ENCODE measurements at places on chromosomes 1 and 21. TPM values are rescaled to one million over a fixed set of nuclear protein-coding genes. Genes with fewer than 3 reads are reported as not detected.
A peak's percentile ranks its signal among the peaks of the same experiment; 100 is the strongest.

The CA6 gene
- not detected for total RNA-seq

DNA sequence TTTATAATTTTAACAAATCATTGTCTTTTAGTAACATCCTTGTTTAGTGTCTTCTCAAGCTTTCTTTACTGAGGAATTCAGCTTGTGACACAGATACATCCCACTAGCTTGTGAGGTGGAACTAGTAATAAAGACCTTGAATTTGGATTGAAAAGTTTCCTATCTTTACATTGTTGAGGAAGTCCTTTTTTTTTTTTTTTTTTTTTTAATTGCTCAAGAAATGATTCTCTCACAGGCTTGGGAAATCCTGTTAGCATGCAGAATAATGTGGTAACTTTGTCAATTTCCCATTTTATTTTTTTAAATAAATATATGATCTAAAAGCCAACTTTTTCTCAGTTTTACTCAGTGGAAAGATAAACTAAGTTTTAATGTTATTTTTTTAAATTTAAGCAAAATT, 15.8 kb downstream of the DENND2D start:
- DNase-seq = no peak

DNA sequence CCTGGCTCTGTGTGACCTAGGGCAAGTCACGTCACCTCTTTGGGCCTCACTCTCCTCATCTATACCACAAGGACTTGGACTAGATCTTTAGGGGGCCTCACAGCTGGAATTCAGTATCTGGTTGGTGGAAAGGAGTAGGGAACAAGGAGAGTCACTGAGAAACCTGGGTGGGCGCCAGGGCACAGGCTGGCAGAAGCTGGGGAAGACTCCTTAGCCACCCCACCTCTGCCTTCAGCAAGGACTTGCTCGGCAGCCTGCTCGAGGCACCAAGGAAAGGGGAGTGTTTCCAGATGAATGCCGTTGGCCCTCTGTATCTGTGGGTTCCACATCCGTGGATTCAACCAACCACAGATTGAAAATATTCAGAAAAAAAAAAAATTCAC, 1.2 kb upstream of the OPTC start:
- no peak for DNase-seq

DNA sequence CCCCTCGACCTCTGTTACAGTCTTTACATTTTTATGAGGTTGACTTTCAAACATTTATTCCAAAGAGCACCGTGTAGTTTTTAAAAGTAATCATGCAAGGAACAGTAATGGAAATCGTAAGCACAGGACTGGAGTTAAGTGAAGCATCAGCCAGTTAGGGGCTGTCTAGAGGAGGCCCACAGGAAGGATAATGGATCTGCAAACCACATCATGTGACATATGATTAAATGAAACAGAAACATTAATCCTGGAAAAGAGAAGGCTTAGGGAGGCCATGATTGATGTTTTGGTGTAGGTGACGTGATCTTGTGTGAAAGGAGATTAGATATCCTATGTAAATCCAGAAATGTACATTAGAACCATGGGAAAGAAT, 25.0 kb downstream of the RGS7 start:
- no peak for DNase-seq

GRCh38 chr1:210648588-210649269, 320.0 kb downstream of the HHAT start:
- no peak for DNase-seq

DNA sequence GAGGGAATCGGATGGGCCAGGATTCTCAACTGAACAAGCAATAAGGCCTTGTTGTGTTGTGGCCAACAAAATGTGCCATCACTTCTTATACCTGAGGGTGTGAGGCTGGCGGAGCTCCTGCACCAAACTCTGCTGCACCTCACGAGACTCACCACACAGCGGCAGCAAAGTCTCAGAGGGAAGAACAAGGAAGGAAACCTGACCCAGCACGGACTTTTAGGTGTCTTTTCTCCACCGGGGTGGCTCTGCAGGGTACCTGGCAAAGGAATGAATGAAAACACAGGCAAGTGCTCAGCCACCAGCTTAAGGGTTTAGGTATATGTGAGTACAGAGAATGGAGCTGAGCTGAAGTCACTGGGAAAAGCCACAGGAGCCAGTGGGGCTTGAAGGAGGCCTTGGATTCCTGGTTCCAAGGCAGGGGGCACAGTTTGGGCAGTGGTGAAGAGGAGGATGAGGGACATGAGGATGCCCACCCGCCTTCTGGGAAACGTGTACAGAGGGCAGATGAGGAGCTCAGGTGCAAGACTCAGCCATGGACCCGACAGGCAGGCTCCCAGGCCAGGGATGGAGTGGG, 31.1 kb upstream of the HSD3B1 start:
- DNase-seq = no peak

DNA sequence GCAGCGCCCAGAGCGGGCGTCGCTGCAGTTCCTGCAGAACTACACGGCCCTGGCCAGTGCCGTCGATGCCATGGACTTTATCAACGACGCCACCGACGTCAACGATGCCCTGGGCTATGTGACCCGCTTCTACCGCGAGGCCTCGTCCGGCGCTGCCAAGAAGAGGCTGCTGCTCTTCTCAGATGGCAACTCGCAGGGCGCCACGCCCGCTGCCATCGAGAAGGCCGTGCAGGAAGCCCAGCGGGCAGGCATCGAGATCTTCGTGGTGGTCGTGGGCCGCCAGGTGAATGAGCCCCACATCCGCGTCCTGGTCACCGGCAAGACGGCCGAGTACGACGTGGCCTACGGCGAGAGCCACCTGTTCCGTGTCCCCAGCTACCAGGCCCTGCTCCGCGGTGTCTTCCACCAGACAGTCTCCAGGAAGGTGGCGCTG, 22.0 kb downstream of the COL6A1 start:
- DNase-seq = peak; percentile 55

- no peak for DNase-seq
These were observed 111.5 kb downstream of the KCNK1 start for GRCh38 chr1:233725423-233725822.

- no peak for DNase-seq
These were observed 2.5 kb downstream of the RHOC start for GRCh38 chr1:112704391-112704933.

GRCh38 chr1:54949053-54949452, 31.4 kb upstream of the TMEM61 start:
- DNase-seq = no peak

DNA sequence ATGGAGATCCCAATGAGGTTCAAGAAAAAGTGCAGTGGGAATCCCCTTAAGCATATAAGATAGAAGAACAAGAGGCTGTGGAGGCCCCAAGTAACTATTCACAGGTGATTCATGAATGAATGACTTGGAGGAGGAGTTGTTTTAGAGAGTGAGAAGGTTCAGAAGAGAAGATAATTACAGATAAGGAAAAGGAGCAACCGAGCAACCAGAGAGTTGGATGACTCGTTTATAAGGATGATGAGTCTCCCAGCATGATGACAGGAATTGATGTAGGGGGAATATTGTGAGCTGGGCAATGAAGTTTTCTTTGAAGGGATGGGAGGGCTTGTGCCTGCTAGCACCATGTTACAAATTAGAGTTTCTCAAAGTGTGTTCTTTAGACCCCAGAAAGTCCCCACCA, 9.8 kb downstream of the C8A start:
- no peak for DNase-seq

The C21orf91 gene
- 3.9 TPM for total RNA-seq

GRCh38 chr1:229943148-229943714, 123.8 kb upstream of the GALNT2 start:
- DNase-seq = no peak

The CD1C gene
- total RNA-seq = 0.31 TPM

DNA sequence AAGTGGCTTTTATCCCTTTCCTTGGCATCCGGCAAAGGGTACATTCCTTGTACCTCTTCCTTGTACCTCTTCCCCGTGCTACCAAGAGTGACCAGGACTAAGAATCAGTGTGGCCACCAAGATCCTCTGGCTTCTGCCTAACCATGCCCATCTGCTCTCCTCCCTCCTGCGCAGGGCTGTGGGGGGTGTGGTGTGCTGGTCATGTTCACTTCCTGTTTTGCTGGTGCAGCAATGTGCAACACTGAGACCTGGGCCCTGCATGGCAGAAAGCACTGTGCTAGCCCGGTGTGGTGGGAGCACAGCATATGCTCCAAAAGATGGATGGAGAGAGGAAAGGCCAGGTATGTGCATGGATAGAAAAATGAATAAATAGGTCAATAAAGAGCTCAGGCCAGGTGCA, 33.3 kb upstream of the TENT5C start:
- no peak for DNase-seq

DNA sequence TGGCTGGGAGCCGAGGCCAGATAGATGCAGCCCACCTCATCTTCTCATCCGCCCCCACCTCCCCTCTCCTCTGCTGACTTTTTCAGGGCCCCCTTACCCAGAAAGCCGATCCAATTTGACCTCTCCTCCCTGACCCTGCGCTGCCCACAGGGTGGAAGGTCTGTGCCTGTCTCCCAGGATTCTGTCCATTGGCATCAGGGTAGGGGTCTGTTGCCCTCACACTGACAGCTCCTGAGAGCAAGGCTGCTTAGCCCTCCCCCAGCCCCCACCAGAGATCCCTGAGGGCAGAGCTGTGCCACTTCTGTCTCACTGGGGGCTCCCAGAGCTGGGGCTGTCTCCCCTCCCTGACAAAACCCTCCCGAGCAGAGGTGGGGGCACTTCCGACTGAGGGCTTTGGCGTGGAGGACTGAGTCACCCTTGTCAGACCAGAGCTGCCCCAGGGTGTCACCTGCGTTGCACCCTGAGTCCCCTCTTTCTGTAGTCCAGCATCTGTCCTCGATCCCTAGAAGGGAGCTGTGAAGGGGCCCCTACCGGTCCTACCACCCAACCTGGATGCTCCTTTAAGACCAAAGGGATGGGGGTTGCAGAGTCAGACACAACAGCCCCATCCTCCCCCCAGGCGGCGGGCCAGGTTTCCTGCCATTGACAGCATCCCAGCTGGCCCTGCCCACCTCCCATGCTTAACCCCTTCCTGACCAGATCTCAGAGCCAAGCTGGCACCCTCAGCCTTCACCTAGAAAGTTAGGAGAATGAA, 2.4 kb upstream of the FAM110D start:
- no peak for DNase-seq

DNA sequence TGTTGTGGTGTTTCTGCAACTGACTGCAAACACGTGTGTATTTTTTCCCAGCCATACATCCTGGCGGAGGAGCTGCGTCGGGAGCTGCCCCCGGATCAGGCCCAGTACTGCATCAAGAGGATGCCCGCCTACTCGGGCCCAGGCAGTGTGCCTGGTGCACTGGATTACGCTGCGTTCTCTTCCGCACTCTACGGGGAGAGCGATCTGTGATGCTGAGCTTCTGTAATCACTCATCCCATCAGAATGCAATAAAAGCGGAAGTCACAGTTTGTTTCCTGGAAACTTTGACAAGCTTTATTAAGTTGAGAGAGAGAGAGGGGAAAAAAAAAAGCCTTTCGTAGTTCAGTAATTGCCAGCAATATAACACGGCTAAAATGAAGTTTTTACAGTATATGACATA, 32.7 kb upstream of the MTR start:
- DNase-seq = no peak

- no peak for DNase-seq
These were observed 46.4 kb upstream of the CR2 start for GRCh38 chr1:207407655-207408260.

DNA sequence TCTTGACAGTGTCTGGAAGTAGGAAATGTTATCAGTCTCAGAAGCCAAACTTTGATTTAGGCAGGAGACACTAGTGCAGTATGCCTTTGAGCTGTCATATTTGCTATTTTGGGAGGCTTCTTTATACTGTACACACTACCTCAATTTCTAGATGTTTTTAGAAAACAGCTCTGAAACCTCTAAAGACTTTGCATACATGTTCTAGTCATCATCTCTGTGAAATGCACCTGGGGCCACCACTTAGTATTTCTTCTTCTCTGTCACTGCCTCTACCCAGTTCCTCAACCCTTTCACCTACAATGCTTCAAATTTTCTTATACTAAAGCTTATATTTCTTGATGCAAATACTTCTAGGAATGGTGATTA, 29.1 kb upstream of the PLA2G4A start:
- DNase-seq = no peak

The MMEL1 gene
- not detected for total RNA-seq

DNA sequence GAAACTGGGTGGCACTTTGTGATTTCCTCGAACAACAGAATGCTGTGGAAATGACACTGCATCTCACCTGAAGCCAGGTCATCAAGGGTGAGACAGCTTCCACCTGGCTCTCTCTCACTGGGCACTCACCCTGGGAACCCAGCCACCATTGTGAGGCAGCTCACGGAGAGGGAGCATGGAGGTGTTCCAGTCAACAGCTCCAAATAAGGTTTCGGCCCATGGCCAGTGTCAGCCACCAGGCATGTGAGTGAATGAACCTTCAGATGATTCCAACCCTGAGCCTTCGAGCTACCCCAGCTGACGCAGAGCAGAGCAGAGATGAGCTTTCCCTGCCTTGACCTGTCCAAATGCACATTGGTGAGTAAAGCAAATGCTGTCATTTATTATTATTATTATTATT, 58.1 kb downstream of the SYDE2 start:
- DNase-seq = no peak

GRCh38 chr1:248817065-248817464, 8.7 kb downstream of the SH3BP5L start:
- peak; percentile 46 for DNase-seq

DNA sequence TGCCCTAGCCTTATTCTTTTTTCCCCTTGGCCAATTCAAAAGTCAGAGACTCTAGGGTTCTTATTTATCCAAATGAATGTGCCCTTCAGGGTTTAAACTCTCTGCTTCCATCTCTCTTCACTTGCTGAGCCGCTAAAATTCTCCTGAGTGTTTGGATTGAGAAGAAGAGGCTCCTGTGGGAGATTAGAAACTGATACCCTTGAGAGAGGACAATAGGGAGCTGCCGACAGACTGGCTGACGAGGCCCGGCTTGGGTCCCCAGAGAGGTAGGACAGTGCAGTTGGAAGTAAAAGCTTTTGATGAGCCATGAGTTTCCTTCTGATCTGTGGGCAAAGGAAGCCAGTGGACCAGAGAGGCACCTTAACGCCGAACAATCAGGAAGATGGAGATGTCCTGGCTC, 41.3 kb upstream of the UBE2U start:
- no peak for DNase-seq

The USP24 gene
- 36.2 TPM for total RNA-seq

GRCh38 chr1:215878843-215879242, 311.7 kb downstream of the KCTD3 start:
- DNase-seq = no peak
